Sigmoid colon (tissue), 7 donors: ENCODE measurements at places on chromosomes 2 and 18. TPM values are rescaled to one million over a fixed set of nuclear protein-coding genes. Genes with fewer than 3 reads are reported as not detected.

DNA sequence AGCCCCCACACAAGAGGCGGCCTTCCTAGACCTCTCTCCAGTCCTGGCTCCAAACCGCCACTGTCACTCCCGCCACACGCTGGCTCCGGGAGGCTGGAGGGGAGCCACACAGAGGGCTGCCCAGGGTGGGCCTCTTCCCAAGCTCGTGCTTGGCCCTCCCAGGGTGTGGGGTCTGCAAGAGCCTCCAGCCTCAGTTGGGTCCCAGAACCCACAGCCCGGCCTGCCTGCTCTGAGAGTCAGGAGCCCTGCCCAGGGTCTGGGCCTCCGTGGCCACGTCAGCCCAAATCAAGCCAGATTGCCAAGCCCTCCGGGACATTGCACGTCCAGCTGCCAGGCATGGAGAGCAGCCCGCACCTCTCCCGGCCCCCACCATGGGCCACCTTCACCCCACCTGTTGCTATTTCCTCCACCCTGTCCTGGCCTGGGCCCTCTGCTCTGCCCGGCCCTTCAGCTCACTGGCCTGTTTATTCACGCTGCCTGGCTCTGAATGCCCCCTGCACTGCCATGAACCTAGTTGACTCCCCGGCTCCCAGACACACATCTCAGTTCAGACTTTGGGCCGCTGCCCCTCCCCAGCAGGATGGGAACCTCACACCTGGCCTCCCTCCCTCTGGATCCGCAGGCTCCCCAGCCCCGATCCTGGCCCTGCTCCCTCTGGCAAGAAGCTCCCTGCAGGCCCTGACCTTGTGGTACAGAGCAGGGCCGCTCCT is 61.0 kb downstream of the BIN1 start:
- DNase-seq = peak; percentile 64

GRCh38 chr2:100240386-100240785 is 81.9 kb downstream of the LONRF2 start:
- no peak for DNase-seq

DNA sequence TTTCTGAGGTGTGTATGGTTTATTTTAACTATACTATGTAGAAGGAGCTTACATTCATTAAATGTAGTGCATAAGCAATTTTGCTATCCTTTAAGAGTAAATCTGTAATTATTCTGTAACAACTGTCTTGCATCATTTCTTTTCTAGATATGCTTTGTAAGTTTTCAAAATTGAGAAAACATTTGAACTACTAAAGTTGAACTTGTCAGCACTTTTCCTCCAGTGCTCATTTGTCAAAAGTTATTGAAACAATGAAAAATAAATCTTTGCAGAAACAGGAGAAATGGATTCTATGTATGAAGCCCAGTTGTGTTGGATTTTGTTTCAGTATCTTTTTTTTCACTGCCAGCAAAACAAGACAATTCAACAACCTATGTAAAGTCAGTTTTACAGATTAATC is 14.5 kb upstream of the ZNF385B start:
- DNase-seq = no peak

DNA sequence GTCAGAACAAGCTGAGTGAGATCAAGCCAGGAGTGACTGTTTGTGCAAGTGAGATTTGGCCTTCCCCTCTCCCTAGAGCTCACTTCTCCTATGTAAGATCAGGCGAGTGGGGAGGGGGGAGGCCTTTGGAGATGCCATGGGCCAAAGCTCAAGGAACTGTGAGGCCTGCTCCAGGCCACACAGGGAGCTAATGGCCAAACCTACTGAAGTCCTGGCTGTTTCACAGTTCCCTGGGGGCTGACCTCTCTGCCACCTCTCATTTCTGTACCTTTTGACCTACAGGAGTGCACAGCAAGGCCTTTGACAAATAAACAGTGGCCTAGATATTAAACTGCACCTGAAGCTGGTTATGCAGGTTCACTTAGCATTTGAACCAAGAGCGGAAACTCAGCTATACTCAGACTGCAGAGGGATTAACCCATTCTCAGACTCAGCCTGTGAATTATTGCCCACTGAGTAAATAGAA is 235.0 kb upstream of the NT5C1B start:
- no peak for DNase-seq

- no peak for DNase-seq
Observed at GRCh38 chr2:220044383-220044782, 417.0 kb downstream of the SLC4A3 start.

GRCh38 chr2:233990261-233990798 is 60.2 kb upstream of the SPP2 start:
- no peak for DNase-seq

- DNase-seq = peak; percentile 45
Observed at GRCh38 chr2:8488001-8488738, 193.7 kb upstream of the ID2 start.

- no peak for DNase-seq
Observed at GRCh38 chr2:166677996-166678395, 183.9 kb upstream of the SCN7A start.

GRCh38 chr2:239406316-239406995 is 5.6 kb upstream of the HDAC4 start:
- DNase-seq = no peak

GRCh38 chr18:63079114-63079513 is 240.5 kb downstream of the BCL2 start:
- DNase-seq = no peak

- DNase-seq = no peak
Observed at GRCh38 chr18:80097201-80097600, 11.9 kb upstream of the ADNP2 start.

- DNase-seq = no peak
Observed at GRCh38 chr2:46471-47345, at the start of gene FAM110C. FAM110C (minus strand) TSS chr2:46505; CDS start chr2:46385, 120 bp downstream.

DNA sequence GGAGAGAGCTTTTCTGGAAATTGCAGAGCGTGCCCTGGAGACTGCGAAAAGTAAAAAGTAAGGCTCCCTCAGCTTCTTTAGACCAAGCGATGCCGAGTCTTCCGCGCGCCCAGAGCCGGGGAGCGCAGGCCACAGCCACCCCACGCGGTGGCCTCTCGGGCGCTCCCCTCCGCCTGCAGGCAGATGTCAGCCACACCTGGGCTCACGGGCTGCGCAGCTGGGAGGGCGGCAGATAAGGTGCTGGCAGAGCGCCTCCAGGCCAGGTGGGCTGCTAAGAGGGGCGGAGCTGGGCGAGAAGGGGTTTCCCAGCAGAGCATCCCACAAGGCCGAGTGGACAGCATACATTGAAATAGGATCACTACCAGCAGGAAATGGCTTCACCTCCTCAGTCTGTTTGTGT is 81.7 kb downstream of the ARHGEF4 start:
- DNase-seq = no peak

GRCh38 chr2:171514908-171515582 is 7.2 kb upstream of the CYBRD1 start:
- no peak for DNase-seq

- DNase-seq = no peak
Observed at GRCh38 chr18:65398347-65399075, 352.3 kb upstream of the CDH7 start.

DNA sequence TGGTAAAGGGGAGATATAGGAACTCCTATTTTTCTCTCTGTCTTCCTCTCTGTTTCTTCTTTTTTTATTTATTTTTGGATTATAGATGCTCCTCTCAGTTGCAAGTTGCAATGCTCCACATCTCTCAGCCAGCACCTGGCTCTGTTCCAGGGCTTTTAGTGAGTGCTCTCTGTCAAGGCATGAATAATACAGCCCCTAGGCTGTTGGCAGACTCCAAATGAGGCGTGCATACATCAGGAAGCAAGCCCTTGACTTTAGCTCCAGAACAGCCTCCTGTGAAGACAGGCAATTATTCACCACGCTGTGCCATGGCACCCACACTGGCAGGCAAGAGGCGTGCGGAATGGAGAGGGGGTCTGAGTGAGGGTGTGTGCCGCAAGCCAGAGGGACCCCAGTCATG is 228.1 kb upstream of the PXDN start:
- DNase-seq = peak; percentile 46

GRCh38 chr18:44799382-44799906 is 118.8 kb downstream of the SETBP1 start:
- DNase-seq = no peak

DNA sequence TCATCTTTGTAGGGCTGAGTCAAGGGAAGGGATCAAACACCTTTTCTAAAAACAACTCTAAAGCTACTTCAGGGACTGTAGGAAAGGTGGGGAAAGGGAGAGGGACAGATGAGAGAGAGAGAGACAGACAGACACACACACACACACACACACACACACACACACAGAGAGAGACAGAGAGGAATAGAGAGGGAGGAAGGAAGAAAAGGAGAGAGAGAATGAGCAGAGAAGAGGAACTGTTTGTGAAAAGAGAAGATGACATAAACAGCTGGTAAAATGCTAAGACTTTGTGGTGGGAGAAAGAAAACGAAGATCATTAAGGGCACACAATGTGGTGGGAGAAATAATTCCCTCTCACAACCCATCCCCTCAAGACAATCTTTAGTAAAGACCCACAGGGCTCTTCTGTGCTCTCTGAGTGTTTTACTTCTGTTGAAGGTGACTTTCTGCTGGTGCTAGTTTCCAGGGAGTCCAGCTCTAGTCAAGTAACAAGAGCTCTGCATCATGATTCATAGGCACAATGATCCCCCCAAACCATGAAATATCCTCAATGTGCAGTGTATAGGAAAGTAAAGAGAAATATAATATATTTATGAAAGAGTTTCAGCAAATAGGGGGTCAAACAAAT is 77.2 kb upstream of the STK17B start:
- no peak for DNase-seq

- DNase-seq = no peak
Observed at GRCh38 chr2:234095301-234095700, 44.8 kb downstream of the SPP2 start.

DNA sequence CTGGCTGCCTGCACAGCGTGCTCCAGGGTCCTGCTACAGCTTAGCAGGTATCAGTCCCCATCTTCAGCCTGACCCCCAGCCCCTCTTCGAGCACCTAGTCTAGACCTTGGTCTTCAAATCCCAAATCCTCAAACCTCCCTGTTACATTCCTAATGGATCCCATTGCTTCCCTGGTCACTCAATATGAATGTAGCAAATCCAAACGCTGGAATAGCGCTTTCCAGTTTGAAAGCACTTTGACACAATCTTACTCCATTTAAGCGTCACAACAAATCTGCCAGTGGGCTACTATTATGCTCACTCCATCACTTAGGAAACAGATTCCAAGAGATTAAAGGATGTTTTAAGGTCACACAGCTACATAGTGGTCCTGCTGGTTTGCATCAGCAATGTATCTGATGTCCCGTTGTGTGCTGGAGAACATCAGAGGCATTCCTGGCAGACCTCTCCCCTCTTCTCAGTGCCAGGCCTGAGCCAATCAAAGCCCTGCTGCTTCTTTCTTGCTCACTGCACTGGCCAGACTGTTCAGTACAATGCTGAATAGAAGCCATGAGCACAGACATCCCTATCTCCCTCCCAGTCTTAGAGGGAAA is 11.1 kb upstream of the INO80C start:
- DNase-seq = no peak

DNA sequence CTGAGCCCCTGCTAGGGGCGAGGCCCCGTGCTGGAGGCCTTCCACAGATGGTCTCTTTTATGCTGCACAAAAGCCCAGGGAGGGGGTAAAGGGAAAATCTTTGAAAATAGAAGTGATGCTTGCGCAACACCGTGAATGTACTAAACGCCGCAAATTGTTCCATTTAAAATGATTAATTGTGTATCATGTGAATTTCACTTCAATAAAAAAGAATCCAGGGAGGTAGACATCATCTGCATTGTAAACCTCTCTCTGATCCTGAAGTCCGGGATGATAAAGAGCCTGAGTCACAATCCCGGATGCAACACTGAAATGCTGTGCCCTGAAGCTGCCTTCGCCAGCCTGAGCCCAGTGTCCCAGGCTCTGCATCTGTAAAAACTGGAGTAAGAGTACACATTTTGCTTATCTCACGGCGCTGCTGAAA is 107.7 kb upstream of the PPP1CB start:
- peak; percentile 73 for DNase-seq

DNA sequence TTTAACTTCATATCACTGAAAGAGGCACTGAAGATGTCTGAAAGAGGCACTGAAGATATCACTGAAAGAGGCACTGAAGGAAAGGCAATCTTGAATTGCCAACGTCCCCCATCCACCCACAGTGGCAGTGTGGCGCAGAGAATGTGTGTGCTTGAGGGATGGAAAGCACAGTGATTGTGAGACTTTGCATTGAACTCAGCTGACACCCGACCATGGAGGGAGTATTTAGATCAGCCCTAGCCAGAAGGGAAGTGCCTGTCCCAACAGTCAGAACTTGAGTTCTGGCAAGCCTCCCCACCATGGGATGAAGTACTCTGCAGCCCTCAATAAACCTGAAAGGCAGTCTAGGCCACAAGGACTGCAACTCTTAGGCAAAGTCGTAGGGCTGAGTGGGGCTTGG is 33.8 kb downstream of the MAP4K3 start:
- no peak for DNase-seq

- peak; percentile 85 for DNase-seq
Observed at GRCh38 chr18:79396431-79397246, 909 bp downstream of the NFATC1 start.

DNA sequence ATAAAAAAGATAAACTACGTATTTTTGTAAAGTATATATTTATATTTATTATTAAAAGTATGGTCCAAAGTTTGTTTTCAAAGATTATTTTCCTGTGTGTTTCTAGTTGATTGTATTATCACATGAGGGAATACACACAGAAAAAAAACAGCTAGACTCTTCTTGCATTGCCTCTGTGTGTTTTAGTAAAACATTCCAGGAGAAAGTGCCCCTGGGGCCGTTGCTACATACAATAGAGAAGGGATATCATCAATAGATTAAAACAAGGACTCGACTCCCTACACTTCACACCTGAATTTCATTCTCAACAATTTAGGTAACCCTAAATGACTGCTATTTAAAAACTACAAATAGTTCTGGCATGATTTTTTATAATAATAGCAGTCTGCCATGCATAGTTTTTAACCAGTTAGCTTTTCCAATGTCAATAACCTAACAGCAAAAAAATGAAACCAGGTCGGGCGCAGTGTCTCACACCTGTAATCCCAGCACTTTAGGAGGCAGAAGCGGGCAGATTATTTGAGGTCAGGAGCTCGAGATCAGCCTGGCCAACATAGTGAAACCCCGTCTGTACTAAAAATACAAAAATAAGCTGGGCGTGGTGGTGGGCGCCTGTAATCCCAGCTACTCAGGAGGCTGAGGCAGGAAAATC is 171.3 kb downstream of the DNAH6 start:
- no peak for DNase-seq

- DNase-seq = no peak
Observed at GRCh38 chr2:221044781-221045180, 527.3 kb downstream of the EPHA4 start.

GRCh38 chr18:35983147-35983546 is 10.7 kb downstream of the RMP24 start:
- no peak for DNase-seq

- DNase-seq = no peak
Observed at GRCh38 chr2:24842081-24843050, 49.1 kb downstream of the CENPO start.

The ABCG8 gene
- total RNA-seq = not detected

The SERPINB4 gene
- not detected for total RNA-seq

The ARHGAP28 gene
- 13.2 TPM for total RNA-seq

The CNTNAP5 gene
- total RNA-seq = 1.4 TPM

The SAP130 gene
- total RNA-seq = 7.1 TPM

The LIMS4 gene
- 4.6 TPM for total RNA-seq

The ANKRD53 gene
- 0.68 TPM for total RNA-seq

The HOXD4 gene
- total RNA-seq = 8.0 TPM

The TTR gene
- 0.82 TPM for total RNA-seq

The GALNT13 gene
- total RNA-seq = 2.5 TPM
